ENCODE measurements at places on chromosomes 12 and 14.

- no peak for DNase-seq
Observed at GRCh38 chr12:11510671-11511070, 115.3 kb upstream of the PRB2 start.

- no peak for DNase-seq
Observed at GRCh38 chr14:51261151-51261550, 21.1 kb downstream of the TMX1 start.

- DNase-seq, result peak; percentile 85
Observed at GRCh38 chr14:41604721-41605531, 1.8 kb upstream of the LRFN5 start.

DNA sequence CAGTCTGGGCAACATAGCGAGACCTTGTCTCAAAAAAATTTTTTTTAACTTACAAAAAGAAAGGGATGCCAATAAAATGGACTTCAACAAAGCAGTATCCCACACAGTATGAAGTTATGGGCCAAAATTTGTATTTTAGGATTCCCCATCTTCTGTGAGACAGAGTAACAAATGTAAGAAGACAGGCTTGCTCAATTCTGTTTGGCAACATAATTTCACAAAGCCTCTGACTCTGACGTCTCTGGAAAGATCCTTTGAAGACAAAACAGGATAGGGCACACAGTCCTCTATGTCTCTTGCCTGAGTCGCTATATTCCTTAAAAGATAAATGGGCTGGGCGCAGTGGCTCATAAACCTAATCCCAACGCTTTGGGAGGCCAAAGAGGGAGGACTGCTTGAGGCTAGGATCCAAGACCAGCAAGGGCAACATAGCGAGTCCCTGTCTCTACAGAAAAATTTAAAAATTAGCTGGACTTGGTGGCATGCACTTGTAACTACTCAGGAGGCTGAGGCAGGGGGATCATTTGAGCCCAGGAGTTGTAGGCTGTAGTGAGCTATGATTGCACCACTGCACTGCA is 1.1 kb upstream of the HOMEZ start:
- no peak for DNase-seq

DNA sequence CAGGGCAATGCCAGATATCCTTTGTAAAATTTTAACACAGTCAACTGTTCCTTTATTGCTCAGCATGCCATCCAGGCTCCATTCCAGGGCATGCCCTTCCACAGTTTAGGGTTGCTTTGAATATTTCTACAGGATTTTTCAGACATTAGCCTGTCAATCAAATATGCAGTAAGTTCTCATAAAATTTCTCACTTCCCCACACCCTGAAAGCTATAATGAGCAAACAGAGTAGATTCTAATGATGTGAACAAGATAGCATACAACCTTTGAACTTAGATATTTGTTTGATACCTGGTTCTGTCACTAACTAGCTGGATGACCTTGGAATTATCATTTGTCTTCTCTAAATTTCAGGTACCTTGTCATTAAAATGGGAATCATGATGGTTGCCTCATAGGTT is 251.2 kb downstream of the SYT1 start:
- no peak for DNase-seq

DNA sequence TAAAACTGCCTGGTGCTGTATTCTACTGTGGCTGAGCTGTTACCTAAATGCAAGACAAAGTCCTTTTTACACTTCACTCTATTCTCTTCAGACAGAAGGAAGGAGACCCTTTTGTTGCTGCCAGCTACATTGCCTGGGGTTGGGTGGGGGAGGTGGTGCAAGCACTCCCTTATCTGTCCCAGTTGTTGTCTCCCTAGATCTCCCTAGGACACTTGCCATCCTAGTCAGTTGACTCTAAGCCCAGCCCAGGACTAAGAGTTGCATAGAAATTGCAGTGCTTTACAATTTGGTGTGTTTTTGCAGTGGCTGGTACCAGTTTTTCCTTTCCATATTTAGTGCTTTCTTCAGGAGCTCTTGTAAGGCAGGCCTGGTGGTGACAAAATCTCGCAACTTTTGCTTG is 35.1 kb downstream of the SCYL2 start:
- no peak for DNase-seq

DNA sequence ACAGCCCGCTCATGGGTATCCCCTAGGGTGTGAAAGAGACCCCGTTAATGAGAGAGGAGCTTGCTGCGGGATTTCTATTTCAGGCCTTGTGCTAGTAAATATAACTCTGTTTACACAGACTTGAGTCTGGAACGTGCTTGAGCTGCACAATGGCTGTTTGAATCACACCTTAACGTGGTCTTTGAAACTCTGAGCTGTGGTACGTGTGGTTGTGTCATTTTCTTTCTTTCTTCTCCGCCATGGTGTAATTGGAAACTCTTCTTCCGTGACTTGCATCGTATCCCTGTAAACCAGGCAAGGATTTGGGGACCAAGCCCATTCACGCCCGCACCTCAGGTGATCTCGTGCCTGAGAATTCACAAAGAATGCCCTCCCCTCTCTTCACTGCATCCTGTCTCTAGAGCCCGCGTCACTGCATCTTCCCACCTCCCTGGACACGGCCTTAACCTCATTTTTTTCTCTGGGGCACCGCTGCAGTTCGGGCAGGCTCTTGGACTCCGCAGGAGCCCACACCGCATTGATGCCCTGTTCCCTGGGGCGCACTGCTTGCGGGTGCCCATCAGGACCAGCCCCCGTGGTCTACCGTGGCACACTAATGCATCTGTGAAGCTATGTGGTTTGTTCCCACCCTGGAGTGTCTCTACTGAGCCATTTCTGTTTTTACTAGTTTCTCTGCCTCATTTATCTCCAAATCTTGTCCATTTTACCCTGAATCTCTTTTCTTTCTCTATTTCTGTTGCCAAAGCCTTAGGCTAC is 78.4 kb upstream of the PARP11 start:
- no peak for DNase-seq

DNA sequence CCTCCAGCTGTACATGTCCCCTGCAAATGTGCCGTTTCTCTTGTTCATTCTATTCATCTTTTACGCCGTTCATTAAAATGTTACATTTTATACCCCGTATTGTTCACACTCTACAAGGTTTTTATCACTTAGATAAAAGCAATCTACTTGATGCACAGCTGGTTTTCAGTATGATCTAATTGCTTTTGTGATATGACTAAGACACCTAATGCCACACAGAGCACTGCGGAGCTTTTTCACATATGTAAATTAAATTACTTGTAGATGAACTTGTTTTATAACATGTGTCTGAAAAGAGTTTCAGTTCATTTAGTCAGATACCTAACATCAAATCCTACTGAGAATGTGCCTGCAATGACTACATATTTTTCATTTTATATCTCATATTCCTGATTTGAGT is 40.9 kb upstream of the RERGL start:
- DNase-seq, result no peak

DNA sequence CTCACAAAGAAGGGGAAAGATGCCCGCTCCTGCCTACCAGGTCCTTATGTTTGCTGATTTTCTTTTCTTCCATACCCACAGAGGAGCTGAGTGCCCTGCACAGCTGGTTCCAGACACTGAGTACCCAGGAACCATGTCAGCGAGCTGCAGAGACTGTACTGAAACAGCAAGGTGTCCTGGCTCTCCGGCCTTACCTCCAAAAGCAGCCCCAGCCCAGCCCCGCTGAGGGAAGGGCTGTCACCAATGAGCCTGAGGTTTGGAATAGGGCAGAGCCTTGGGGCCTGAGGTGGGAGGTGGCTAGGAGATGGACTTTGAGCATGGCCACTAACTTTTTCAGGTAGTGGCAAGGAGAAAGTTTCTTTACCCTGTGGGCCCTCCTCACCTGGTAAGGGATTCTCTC is 2.3 kb downstream of the MARS1 start:
- DNase-seq, result no peak

DNA sequence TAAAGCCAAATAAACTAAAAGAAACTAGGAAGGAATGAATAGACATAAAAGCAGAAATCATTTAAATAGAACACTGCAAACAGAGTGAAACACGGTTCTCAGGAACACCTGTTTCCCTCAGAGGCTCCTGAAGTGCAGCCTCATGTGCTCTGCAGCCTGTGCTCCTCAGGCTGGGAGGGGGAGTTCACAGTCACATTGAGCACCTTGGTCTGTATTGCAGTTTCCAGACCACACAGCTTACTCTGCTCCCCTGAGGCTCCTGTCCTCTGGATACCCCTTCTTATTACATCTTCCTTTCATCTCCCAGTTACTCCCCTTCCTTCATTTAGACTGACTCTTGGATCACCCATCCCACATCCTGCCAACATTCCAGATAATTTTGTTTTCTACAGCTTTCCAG is 49.7 kb upstream of the DCD start:
- no peak for DNase-seq

GRCh38 chr14:31947076-31947475 is 130.0 kb upstream of the ARHGAP5 start:
- no peak for DNase-seq

GRCh38 chr14:100617410-100618317 is 30.4 kb upstream of the BEGAIN start:
- DNase-seq, result no peak

DNA sequence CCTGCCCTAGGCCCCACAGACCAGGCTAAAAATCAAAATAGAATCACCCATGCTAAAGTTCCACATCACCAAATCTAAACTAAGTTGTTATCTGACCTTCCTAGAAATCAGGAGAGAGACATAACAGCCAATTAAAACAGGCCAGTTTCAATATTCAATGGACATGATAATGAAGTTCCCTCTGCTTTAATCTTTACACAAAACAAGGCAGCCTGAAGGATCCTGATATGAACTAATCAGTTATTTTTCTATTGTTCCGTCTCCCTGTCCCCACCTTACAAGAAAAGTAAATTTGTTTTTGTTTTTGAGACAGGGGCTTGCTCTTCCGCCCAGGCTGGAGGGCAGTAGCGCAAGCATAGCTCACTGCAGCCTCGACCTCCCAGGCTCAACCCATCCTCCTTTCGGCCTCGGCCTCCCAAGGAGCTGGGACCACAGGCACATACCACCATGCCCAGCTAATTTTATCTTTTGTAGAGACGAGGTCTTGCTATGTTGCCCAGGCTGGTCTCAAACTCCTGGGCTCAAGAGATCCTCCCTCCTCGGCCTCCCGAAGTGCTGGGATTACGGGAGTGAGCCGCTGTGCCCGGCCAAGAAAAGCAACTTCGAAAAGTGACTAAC is 5.4 kb upstream of the CEBPE start:
- DNase-seq, result no peak

- no peak for DNase-seq
Observed at GRCh38 chr14:66638689-66639088, 130.7 kb downstream of the GPHN start.

DNA sequence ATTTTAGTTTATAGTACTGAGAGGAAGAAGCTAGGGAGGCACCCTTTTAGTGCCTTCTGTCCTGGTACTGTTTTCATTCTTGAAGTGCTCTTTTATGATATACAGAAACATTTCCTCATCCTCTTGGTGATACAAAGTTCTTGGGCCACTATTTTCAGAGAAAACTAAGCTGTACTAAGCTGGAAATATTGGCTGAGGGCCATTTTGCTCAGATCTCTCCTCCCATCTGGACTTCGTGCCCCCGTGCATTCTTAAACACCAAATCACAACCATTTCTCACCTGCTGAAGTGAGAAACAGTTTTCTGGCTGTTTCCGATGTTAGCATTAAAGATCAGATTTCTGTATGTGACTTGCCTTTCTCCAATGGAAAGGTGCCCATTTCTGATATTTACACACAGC is 158.9 kb downstream of the FBXL14 start:
- no peak for DNase-seq

GRCh38 chr12:22374508-22374907 is 40.0 kb upstream of the ST8SIA1 start:
- DNase-seq, result no peak

- no peak for DNase-seq
Observed at GRCh38 chr14:64786296-64787149, 82.3 kb downstream of the PLEKHG3 start.

DNA sequence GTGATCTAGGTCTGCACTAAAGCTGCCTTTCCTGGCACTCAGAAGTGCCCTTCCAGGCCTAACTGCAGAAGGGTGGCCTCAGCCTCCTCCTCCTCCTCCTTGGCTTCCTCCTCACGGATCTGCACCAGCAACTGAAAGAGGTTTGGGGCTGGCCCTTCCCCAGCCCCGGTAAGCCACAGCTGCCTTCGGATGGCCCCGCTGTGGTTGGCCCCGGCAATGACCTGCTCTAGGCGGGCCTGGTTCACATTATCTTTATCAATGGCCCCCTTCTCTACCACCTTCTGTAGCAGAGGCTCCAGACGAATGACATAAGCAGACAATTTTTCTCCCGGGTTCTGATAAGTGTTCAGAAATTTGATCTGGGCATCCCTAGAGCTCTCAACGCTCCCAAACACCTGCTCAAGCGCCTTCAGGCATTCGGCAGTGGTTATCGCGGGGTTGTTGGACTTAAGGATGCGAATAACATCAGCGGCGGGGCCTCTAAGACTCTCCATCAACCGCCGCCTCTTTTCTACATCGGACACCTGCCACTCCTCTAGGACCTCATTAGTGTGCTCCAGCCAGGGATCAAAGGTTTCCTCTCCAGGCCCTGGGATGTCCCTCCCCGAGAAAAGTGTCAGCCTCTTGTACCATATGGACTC is 1.5 kb downstream of the PNMA1 start:
- peak; percentile 48 for DNase-seq

GRCh38 chr14:100710826-100711462 is 15.7 kb upstream of the DLK1 start:
- no peak for DNase-seq

DNA sequence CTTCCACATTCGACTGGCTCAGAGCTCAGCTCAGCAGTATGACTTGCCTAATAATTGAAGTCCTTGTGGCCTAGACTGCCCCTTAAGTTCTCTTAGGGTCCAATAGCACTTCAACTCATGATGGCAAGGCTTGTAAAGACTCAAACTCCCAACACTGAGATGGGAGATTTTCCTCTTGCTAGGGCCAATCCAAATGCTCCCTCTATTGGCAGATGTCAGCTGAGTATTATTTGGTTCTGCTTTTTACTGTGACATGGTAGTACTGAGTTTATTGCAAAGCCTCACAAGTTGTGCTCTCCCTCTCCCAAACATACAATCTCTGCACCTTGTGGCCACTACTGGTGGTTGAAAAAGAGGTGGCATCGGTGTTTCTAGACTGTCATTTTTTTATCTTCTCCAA is 164.2 kb downstream of the ALG10 start:
- DNase-seq, result no peak

DNA sequence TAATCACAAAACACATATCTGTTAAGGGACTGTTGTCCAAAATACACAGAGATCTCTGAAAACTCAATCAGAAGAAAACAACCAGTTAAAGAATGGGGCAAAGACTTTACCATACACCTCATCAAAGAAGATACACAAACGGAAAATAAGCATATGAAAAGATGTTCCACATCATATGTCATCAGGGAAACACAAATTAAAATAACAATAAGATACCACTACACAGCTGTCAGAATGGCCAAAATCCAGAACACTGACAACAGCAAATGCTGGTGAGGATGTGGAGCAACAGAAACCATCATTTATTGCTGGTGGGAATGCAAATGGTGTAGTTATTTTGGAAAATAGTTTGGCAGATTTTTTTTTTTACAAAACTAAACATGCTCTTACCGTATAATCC is 220.5 kb upstream of the FOXN3 start:
- DNase-seq, result no peak

- DNase-seq, result peak; percentile 11
Observed at GRCh38 chr12:119780786-119781434, 96.2 kb downstream of the CIT start.

All from NCI-H345 (cell line).